ENCODE measurements at places on chromosomes 4 and X.

DNA sequence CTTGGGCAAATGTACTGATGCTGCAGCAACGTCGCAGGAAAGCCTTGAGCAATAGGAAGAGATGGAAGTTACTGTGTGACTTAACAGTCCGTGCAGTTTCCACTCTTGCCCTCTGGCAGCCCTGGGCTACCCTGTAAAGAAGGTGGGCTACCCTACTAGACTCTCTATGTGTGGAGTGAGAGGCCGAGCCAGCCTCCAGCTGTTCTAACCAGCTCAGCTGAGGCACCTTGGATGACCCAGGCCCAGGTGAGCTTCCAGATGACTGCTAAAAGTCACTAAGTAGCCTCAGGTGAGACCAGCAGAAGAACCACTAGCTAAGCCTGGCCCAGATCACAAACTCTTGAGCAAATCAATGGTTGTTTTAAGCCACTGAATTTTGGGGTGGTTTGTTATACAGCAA is 34.9 kb upstream of the PPP2R2C start:
- no peak for DNase-seq

DNA sequence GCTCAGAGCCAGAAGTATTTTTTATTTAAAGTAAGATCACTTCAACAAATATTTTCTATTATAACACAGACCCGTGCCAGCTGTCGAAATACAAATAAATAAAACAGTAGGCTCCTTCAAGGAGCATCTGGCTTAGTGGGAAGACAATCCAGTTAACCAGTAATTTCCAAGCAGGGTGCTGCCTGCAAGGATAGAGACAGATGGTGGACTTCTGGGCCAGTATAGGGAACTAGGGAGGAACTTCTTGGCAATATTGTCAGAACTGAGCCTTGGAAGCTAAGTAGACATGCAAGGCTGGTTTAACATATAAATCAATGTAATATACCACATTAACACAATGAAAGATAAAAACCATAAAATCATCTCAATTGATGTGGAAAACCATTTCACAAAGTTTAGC is 17.0 kb upstream of the MTMR1 start:
- DNase-seq, result no peak

GRCh38 chr4:108830509-108831244 is 67.8 kb upstream of the ETNPPL start:
- DNase-seq, result peak; percentile 33

DNA sequence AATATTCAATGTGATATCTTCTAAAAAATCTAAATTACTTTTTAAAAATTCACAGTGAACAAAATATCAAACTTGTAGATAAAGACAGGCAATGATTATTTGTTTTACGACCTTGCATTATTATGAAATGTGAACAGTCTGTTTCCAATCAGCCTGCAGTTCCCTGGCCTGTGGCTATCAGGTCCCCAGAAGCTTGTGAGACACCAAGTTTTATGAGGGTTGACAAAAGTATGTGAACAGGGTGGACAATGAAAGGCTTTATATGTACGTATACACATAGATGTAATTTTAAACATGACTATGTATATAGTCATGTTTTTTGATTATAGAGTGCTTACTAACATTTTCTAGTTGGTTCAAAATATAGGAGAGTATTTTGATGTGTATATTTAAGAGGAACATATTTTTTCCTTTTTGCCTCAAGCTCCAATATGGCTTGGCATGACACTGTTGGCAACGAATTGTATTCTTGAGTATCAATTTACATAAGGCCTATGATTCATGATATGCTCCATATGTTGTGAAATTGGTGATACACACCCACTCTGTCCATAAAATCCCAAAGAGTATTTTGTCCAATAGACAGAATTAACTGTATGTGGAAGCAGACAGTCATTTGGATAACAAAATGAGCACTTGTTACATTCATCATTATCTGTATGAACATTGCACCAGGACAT is 55.7 kb downstream of the BTC start:
- no peak for DNase-seq

GRCh38 chrX:70434914-70435586 is 9.6 kb upstream of the DLG3 start:
- DNase-seq, result peak; percentile 27

DNA sequence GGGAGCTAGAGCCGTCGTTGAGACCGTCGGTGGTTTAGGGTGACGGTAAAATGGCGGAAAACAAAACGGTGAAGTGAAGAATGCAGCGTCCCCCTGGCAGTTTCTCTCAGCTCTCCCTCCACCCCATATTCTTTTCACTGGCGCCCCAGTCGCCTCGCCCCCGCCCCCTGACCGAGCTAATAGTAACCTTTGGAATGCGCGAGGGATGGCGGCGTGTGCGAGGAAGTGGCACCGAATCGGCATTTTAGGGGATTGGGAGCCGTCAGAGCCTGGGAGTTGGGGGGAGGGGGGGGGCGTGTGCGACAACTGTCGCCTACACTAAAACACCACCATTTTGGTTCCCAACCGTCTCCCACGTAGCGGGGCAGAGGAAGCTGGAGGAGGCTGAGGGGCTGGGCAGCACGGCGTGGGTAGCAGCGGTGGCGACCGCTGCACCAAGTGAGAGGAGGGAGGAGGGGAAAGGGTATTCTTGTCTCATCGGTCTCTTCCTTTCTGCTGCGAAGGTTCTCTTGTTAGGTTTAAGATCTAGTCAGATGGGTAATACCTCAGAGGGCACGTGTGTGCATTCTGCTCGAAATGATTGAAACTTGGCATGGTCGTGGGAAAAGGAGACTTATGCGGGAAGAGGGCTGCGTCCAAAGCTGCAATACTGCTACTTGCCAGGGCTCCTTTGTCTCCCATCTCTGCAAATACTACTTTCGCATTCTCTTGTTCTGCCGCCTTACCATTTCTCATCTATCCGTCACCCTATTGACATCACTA is 840 bp downstream of the ZNF711 start:
- peak; percentile 16 for DNase-seq

DNA sequence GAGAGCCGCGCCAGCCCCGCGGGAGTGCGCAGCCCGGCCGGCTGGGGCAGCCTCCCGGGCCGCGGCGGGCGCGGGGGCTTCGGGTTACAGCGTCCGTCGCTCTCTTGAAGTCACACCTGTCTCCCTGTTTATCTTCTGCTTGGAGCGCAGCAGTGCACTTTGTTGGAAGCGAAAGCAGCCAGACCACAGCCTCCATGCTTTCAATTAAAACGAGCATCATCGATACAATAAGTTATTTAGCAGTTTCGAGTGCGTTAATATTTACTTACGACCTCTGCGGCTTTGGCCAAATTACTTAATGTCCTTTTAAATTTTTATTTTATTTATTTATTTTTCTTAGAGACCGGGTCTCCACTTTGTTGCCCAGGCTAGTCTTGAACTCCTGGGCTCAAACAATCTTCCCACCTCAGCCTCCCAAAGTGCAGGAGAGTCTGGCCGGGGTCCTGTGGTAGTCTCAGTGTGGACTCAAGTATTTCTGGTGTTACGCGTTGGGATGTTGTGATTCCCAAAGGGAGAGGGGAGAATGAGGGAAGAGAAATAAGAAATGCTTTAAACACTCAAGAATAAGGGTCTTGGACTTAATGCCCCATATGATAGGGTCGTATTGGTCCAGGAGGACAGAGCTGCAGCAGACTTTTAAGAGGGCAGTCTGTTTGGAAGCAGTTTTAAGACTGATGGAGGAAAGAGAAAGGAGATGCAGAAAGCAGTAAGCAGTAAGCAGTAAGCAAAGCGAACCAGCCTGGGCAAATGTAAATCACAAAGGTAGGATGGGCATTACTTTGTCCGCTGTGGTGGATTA is 504 bp upstream of the PDLIM3 start:
- DNase-seq, result no peak

- no peak for DNase-seq
Measured at GRCh38 chr4:36445480-36445879, 164.1 kb downstream of the DTHD1 start.

GRCh38 chrX:134552351-134552750 is 92.4 kb downstream of the HPRT1 start:
- DNase-seq, result no peak

DNA sequence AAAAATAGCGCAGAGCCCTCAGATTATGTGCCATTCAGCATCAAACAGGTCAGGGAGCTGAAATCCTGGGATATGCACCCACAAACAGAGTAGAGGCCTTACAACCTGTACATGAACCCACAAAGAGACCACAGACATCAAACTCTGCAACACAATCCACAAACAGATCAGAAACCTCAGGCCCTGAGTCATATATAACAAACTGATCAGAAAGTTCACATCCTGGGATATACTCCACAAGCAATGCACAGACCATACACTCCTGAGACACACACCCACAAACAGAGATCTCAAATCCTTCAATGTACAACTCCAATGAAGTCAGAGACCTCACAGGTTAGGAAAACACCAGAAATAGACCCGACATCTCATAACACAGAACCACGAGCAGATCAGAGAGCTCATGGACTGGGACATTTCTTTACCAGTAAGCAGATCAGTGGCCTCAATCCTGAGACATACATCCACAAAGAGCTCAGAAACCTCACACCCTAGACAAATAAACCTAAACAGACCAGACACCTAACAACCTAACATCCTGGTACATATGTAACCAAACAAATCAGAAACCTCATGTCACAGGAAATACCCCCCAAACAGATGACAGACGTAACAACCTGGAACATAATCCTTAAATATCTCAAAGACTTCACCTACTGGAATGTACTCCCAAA is 24.2 kb downstream of the SUV39H1 start:
- no peak for DNase-seq

- no peak for DNase-seq
Measured at GRCh38 chr4:36325499-36325898, 44.1 kb downstream of the DTHD1 start.

GRCh38 chr4:92307866-92308265 is 4.1 kb downstream of the GRID2 start:
- no peak for DNase-seq

- no peak for DNase-seq
Measured at GRCh38 chrX:8341814-8342590, 122.6 kb upstream of the VCX3B start.

- no peak for DNase-seq
Measured at GRCh38 chr4:92031825-92032224, 271.9 kb upstream of the GRID2 start.

GRCh38 chrX:106933538-106933961 is 13.3 kb downstream of the CLDN2 start:
- peak; percentile 25 for DNase-seq

Data from testis (tissue), 5 donors.